Cardiac ventricle fibroblast (primary cell): ENCODE measurements at places on chromosomes 6 and 20. TPM values are rescaled to one million over a fixed set of nuclear protein-coding genes. Genes with fewer than 3 reads are reported as not detected.

Gene BACH2
- total RNA-seq, result 0.06 and 0.29 TPM in 2 replicates

Gene MUCL3
- total RNA-seq, result not detected in 2 replicates

Gene NKX2-2
- total RNA-seq, result not detected in 2 replicates

Gene FGD2
- total RNA-seq, result not detected in 2 replicates

Gene LATS1
- total RNA-seq, result 12.5 and 17.7 TPM in 2 replicates

Gene FAM209A
- total RNA-seq, result not detected in 2 replicates

Gene RRAGD
- 0.20 and 0.75 TPM in 2 replicates for total RNA-seq
